ENCODE measurements at places on chromosomes 13 and 19. TPM values are rescaled to one million over a fixed set of nuclear protein-coding genes. Genes with fewer than 3 reads are reported as not detected.
A peak's percentile ranks its signal among the peaks of the same experiment; 100 is the strongest.

OLFM4 gene
- total RNA-seq: not detected

GRCh38 chr13:75787249-75787928 lies 151.3 kb downstream of the LMO7 start:
- DNase-seq: no peak

DNA sequence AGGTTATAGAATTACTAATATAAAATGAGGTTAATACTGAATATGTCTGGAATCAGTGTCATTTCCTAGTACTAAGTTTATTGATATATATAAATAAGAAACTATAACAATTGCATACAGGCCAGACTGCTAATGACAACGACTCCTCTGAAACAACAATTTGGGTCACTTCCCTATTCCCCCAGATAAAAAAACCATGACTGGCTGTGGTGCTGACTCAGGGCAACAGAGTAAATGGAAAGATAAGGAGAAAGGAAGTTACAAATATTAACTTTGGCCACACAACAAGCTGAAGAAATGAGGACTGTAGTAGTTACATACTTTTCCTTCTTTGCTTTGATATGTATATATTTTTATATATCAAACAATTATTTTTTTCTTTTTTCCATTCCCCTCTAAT lies 263.7 kb upstream of the PCDH9 start:
- DNase-seq: no peak

- DNase-seq: peak; percentile 32
Observed at GRCh38 chr19:44988896-44989556, 12.2 kb upstream of the RELB start.

DNA sequence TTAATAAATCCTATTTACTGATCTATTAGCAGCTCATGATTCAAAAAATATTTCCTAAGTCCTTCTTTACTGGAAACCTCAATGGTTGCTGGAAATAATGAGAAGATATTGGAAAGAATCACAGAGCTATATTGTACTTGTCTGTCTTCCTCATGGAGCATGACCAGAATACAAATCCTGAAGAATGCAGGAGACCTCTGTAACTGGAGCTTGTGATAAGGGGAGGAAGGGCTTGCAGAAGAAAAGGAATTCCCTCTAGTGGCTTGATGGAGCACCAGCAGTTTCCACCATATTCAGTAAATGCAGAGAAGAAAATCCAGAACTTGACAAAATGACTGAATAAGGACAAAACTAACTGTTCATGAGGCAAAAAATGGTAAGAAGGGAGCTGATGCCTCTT lies 1333.1 kb downstream of the EFNB2 start:
- DNase-seq: no peak

DNA sequence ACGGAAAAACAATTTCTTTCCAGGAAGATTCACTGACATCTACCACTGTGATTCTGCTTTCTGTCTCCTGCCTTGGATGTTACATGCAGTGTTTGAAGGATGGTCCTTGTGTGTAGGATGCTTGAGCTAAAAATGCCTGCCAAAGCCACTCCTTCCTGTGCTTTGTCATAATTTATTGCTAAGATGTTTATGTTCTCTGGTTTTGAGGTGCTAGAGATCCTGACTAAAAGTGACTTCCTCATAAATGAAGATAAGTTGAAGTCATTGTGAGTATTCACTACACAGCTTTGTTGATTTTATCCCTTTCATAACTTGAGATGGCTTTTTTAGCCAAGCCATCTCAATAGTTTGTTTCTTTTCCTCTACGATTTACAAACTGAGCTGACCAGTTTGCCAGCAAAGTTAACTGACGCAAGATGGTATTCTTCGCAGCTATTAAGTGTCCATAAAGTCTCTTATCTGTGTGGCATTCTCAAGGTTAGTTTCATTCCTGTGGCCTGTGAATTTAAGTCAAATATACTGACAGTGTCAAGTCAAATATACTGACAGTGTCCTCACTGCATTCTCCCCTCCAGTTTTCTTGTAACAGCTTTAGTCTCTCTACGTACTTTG lies 15.7 kb upstream of the FBXL3 start:
- DNase-seq: no peak

ZSWIM4 gene
- total RNA-seq: 7.9 TPM

- no peak for DNase-seq
Observed at GRCh38 chr13:34064456-34065205, 246.7 kb downstream of the RFC3 start.

GRCh38 chr13:76954538-76954937 lies 6.2 kb downstream of the ACOD1 start:
- no peak for DNase-seq

- no peak for DNase-seq
Observed at GRCh38 chr13:24505756-24506155, 6.8 kb downstream of the PARP4 start.

PGLYRP1 gene
- not detected for total RNA-seq

CYP4F8 gene
- total RNA-seq: not detected

DNA sequence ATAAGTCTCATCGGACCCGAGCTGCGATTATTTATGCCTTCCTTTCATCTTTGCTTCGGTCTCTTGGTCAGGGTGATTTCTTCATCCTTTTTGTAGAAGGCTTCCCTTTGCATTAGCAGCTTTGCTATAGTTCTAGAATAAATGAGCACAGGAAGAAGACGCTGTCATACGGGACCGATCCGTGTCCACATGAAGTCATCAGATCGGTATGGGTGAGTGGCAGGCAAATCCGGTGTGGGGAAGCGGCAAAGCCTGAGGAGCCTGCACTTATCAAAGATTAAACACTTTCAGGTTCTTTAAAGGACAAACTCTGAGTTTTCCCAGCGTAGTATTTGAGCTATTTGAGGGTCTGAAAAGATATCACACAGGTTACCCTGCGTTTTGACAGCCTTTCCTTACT lies 119.3 kb downstream of the IRS2 start:
- DNase-seq: no peak

- no peak for DNase-seq
Observed at GRCh38 chr13:37338726-37339385, 233.4 kb upstream of the CSNK1A1L start.

DNA sequence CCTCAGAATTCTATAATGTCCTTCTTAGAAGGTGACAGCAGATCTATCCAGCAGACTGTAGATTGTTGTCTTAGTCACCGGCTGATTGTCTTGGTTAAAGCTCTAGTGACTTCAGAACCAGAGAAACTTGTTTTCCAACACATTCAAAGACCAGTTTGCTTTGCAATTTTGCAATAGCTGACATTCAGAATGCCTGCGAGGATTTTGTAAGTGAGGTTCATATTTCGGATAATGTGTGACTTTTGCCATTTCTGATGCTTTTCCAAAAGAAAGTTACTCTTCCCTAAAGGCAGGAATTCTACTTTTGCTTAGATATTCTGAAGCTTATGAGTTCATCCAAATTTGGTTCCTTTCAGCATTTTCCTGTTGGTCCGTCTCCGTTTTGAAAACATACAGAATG lies 13.2 kb downstream of the SPINT2 start:
- DNase-seq: no peak

LGALS16 gene
- not detected for total RNA-seq

DNA sequence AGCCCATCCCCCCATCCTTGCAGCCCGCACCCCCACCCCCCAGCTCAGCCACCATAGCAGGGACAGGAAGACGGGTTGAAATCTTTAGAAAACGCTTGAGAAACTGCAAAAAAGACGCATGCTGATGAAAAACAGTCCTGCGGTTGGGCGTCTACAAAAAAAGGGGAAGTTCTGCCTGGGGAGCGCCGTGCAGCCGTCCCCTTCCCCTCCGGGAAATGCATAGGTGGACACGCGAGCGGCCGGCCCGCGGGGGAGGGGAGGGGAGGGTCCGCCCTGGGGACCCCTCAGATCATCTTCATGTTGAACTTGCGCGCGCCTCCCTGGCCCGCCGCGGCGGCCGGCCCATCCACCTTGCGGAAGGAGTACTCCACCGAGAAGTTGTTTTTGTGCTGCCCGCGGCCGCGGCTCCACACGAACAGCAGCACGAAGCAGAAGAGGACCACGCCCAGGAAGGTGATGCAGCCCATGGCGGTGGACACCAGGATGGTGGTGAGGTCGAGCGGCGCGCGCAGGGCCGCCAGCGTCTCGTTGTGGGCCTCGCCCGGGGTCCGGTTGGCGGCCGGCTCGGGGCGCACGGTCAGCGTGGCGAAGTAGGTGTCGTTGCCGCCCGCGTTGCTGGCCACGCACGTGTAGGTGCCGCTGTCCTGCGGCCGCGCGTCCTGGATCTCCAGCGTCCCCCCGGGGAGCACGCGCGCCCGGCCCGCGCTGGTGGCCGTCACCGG lies 7.9 kb upstream of the PEAK3 start:
- peak; percentile 68 for DNase-seq

MAG gene
- not detected for total RNA-seq

EFNA2 gene
- not detected for total RNA-seq

SIGLEC12 gene
- 0.54 TPM for total RNA-seq

DNA sequence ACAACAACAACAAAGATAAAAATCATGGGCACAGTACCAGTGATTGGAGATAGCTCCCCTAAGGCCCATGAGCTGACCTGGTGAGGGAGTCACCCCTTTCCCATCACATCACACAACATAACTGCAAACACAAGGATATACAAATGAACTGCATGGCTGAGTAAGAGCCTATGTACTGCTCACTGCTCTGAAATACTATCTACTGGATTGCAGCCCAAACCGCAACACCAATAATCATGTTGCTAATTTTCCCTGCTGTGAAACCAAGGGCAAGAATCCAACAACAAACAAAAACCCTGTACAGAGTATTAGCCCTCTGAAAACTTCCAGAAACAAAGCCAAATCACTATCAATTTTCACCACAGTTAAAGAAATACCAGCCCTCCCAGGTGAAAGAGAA lies 1893.2 kb downstream of the PCDH9 start:
- no peak for DNase-seq

LPAR6 gene
- 4.9 TPM for total RNA-seq

LMTK3 gene
- 2.0 TPM for total RNA-seq

- DNase-seq: no peak
Observed at GRCh38 chr19:44455100-44455499, 6.8 kb upstream of the ZNF229 start.

GRCh38 chr13:32426990-32427851 lies 709 bp downstream of the N4BP2L1 start:
- DNase-seq: peak; percentile 40

GRCh38 chr19:21674454-21674853 lies 92.9 kb downstream of the ZNF100 start:
- DNase-seq: no peak

DNA sequence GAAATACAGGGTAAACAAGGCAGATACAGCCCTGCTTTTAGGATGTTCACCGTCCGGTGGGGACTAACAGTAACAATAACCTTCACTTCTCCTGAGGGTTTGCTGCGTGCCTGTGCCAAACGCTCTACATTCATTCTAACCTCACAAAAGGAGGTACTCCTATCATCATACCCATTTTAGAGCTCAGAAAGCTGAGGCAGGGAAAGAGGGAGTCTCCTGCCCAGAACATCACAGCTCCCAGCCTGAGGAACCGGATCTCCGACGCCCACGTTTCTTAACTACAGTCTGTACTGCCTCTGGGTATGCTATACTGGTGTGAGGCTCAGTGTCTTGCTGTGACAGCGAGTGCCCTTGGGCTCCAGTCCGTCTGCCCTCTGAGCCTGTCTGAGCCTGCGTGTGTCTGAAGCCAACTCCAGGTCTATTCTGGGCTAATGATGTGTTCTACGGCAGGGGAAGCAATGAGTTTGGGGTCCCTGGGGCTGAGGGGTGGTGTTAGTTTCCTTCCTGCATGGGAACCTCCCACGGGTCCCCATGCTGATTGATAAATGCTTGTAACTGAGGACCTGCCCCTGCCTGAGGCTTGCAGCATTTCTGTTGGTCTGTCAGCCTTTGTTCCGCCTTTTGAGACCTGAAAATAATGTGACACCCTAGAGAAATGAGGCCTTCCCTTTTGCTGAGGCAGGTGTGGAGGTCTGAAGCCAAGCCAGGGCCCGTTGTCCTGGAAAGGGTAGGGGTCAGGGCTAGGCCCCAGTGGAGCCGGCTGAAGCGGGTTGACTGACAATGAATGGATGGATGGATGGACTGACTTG lies 4.9 kb downstream of the LIPE start:
- DNase-seq: no peak

- peak; percentile 52 for DNase-seq
Observed at GRCh38 chr19:12733369-12734214, 892 bp downstream of the TRIR start.

ZNF426 gene
- 10.2 TPM for total RNA-seq

- peak; percentile 30 for DNase-seq
Observed at GRCh38 chr19:17778251-17778967, 16.5 kb upstream of the B3GNT3 start.

DNA sequence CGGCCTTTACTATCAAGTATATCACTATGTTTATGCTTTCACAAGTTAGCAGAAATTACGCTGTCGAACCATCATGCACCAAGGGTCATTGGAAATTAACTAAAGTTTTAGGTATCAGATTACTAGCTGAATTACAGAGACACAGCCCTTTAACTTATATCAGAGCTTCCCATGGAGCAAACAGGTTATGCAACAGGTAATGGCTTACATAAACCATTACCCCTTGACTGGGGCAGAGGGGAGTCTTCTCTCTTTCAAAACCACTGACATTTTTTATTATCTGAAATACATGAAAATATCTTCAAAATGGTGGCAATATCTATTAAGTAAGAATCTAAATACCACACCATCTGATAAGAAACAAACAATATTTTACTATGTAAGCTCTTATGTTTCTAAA lies 1692.9 kb upstream of the SLC10A2 start:
- no peak for DNase-seq

NTF4 gene
- not detected for total RNA-seq

SLC6A16 gene
- total RNA-seq: 0.44 TPM

FREM2 gene
- 0.05 TPM for total RNA-seq

All from activated T-helper 1 cell treated with anti-CD3 and anti-CD28 coated beads, Interleukin-12 subunit alpha, Interleukin-12 subunit beta, Interleukin-2, Interleukin-4 antibody, amounts not matched to agents 30 ng/mL and 10 ng/mL and 1 ng/mL, durations not matched to agents 14 hours and 24 hours and 36 hours (primary cell).